ENCODE measurements at places on chromosomes 7 and 10. TPM values are rescaled to one million over a fixed set of nuclear protein-coding genes. Genes with fewer than 3 reads are reported as not detected.

DNA sequence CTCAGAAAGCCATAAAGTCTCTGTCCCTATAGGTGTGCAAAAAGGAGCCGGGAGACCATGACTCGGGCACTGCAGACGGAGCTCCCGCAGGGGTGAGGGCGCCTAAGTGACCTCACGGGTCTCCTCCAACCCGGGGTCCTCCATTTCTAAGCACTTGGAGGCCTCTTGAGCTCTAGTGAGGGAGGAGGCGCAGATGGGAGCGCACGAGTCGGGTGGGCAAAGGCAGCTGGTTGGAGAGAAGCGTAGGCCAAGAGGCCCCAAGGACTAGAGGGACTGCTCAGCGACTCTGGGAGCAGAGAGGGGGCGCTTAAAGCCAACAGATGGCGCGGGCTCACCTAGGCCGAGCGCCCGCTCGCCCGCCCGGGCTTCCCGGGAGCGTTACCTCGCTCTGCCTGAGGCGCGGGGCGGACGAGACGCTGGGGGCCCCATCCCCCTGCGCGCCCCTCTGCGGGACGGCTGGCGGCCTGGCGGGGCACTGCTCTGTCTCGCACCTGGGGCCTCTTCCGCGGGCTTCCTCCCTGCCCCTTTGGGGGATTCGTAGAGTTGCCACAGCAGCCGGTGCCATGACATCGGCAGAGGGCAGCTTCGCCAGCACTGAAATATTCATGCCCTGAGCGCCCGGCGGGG is 523 bp upstream of the CDH23 start:
- no peak for DNase-seq

DNA sequence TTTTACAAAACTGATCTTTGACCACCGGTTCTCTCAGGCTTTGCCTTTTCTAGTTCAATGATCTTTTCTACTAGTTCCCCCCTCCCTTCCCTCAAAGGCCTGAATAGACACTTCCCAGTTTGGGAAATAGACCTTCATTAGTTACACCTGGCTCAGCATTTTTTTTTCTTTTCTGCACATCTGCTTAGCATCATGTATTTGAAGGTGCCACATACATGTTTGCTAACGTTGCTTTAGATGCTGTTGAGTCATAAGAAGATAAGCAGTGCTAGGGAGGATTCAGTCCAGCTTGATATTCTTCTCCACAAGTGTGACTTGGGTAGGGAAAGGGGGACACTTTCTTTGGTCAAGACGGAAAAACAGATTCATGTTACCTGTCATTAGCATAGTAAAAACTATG is 78.3 kb downstream of the BICC1 start:
- no peak for DNase-seq

- no peak for DNase-seq
Observed at GRCh38 chr7:121388950-121389349, 7.2 kb downstream of the FAM3C start.

DNA sequence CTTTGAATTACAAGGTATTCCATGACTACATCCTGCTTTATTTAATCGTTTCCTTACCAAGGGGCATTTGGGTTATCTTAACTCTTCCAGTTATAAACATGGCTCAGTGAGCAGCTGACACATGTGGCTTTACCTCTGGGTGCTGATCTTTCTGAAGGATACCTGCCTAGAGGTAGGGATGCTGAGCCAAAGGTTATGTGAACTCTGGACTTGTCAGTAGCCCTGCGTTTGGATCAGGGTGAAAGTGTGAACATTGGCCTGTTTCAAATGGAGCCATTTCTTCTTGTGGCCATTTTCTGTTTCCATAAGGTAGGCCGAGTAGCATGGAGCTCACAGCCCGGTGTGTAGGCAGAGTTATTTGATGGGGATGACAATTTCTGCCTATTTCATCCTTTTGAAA is 29.2 kb downstream of the SNX10 start:
- no peak for DNase-seq

DNA sequence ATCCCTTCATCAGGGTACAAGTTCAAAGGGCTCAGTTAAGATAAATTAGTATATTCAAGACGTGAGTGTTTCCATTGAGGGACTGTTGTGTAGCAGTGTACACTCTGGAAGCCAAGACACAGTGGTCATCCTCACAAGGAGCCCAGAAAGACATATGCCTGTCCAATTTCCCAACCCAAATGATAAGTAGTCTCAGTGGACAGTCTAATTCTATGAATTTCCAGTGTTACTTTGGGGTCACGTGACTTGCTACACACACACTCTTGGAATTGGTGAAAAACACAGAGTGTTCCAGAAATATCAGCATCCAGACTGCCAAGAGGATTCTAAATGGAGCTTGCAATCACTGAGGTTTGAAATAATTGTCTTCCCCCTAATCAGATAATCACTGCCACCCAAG is 365.1 kb downstream of the WDR11 start:
- no peak for DNase-seq

GRCh38 chr7:140082770-140083169 is 20.0 kb upstream of the PARP12 start:
- no peak for DNase-seq

DNA sequence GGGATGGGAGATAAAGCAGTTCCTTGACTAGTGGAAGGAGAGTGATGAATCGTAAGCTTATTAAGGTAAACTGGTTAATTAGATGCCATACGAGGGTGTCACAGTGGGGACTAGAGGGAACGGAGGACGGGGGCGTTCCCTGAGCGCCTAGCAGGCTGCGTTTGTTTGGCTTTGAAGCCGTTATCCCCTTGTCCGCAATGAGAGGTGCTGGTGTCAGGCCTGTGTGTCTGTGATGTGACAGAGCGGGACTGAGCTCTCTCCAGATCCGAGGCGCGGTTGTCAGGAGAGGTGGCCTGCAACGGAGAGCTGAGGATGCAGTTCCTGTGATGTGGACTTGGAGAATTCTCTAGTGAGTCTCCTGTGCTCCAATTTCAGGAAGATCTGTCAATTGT is 60.0 kb upstream of the PRPS1L1 start:
- no peak for DNase-seq

GRCh38 chr10:14585287-14586193 is 189.2 kb downstream of the FAM107B start:
- DNase-seq = no peak

- no peak for DNase-seq
Observed at GRCh38 chr7:80078159-80078731, 56.4 kb upstream of the GNAI1 start.

GRCh38 chr10:126921974-126922525 is 16.8 kb downstream of the DOCK1 start:
- peak; percentile 64 for DNase-seq

GRCh38 chr7:20409961-20410360 is 79.3 kb downstream of the ITGB8 start:
- no peak for DNase-seq

DNA sequence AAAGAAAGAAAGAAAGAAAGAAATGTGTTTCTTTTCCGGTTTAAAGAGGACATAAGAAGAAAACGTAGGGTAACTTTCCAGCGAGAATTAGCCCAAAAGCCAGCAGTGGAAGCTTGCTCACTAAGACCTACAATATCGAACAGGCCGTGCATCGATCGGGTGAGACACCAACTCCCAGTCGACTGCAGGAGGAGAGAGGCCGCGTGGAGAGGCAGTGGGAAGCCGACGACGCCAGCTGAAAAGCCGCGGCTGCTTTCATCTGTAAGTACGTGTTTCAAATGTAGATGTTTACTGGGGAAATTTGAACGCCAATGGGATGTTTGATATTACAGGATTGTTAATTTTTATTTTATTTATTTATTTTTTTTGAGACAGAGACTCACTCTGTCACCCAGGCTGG is 28.6 kb upstream of the GIMAP8 start:
- no peak for DNase-seq

DNA sequence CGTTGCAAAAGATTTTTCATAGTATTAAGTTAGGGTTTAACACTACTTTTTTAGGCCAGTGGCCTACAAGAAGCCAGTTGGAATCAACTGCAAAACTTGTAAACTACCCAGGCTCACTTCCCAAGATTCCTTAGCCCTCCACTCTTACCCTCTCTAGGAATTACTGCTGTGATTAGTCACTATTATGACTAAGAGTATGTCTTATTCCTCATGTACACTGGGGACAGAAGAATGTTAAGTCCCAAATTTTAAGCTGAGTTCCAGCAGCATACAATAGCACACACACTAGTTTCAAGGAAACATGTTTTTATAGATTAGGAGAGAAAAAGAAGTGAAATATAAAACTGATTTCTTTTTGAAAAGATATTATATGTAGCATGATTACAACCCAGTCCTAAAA is 42.8 kb downstream of the FBXL13 start:
- no peak for DNase-seq

DNA sequence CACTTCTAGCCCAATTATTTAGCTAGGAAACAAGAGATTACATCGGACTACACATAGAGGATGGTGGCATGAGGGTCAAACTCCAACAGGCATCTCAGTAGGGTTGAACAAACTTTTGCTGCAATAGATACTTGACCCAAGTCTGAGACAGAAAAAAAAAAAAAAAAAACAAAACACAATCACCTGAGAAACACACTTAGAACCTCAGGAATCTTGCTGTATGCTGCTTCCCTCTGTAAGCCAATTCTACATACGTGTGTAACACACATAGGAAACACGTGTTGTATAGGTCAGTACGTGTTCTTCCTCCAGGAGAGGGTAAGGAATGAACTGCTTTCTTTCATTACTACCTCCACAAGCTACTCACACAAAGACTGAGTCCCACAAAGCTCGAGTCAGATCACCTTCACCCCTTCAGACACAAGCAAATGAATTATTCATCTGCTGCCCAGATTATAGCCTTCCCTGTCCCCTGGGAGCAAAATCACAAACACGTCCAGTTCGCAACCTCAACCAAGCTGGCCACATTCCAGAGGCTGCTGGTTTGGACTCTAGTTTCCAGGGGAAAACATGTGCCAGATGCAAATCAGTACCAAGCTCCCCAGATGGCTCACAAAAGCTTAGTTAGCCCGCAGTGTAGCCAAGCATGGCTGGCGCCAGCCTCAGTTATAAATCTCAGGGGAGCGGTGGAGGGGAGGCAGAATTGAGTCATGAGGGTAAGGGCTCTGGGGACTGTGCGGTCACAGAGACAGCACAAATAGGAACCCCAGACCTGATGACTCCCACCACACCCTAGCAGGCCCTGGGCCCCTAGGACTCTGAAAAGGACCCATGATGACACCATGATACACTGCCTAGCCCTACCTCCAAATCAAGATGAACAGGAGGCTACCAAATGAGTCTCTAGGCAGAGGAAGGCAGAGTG is 15.1 kb downstream of the PSAP start:
- no peak for DNase-seq

DNA sequence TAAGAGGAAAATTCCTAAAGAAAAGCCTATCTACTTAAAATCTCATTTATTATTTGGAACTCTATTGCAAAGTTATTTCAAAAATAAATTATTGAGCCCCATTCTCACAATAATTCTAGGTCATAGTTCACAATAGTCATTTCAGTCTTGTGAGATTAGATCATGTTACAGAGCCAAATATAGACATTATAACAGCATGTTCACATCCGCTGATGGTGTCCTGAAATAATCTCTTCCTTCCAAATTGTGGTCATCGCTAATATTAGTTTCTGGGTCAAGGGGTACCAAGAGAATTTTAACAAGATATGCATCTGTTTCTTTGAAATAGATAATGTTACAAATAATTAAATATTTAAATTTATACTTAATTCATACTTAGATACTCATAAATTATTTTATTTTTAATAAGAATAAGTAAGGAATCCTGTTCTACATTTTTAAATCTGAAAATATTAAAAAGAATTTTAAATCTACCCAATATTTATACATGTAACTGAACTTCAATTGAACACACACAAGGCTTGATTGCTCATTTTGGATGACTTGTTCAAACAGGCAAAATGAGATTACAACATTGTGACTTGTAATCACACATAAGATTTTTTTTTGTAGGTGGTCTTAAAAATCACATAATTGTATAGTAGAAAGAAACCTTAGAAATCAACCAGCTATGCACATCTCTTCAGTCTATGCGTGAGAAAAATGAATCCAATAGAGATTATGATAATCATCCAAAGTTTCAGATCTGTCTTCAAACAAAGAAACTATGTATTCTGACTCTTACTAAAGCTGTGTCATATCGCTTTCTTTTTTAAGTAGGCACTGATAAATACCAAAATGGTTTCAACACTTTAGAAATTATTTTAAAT is 13.1 kb downstream of the GNAT3 start:
- DNase-seq = no peak

DNA sequence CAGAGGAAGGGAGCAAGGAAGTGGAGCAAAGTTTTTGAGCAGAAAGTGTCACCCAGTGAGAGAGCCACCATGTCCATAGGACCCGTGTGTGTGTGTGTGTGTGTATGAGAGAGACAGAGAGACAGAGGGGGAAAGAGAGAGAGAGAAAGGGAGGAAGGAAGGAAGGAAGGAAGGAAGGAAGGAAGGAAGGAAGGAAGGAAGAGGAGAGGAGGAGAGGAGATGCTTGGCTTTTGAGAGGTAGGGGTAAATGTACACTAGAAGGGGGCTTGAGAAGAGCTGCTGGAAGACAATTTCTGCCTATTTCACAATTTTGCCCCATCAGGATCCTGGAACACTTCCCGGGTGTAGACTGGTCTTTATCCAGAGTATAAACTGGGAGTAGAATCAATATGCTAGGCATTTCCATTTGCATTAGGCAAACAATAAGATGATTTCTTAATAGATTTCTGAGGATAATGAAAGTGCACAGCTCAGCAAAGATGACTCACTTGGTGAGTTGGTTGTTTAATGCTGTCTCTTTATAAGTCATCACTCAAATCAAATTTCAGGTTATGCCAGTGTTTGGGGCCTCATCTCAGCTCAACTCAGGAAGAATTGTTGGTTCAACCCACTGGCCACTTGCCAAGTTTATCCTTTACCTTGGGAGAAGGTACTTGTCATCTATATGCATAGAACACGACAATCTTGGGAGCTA is 70.0 kb upstream of the FAM13C start:
- DNase-seq = no peak

DNA sequence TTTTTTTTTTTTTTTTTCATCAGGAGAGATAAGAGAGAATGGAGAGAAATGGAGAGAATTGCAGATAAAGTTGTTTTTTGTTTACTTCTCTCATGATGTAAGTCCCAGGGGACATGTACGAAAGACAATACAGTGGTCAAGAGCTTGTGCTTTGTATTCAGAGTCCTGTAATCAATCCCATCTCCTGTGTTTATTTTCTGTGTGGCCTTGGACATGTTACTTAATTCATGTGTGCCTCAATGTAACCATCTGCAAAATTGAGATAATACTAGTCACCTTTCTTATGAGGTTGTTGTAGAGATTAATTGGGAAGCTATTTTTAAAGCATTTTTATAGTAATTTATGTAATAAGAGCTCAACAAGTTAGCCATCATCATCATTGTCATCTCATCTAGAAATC is 117.5 kb downstream of the CDK14 start:
- no peak for DNase-seq

GRCh38 chr7:84245835-84246234 is 51.2 kb upstream of the SEMA3A start:
- no peak for DNase-seq

The NEURL1 gene
- 0.67 TPM for polyA plus RNA-seq

The SPDYE6 gene
- polyA plus RNA-seq = not detected

The RNF32 gene
- polyA plus RNA-seq = 1.3 TPM

The WNT8B gene
- polyA plus RNA-seq = not detected

The MMP21 gene
- polyA plus RNA-seq = 0.07 TPM

The CLCN1 gene
- not detected for polyA plus RNA-seq

The CBLL1 gene
- 18.0 TPM for polyA plus RNA-seq

The GRID1 gene
- not detected for polyA plus RNA-seq

The HOXA2 gene
- 4.1 TPM for polyA plus RNA-seq

The KBTBD2 gene
- polyA plus RNA-seq = 21.9 TPM

The PIK3AP1 gene
- 0.16 TPM for polyA plus RNA-seq

The CALCR gene
- not detected for polyA plus RNA-seq
